ENCODE measurements at places on chromosomes 3 and 15.

GRCh38 chr3:24191801-24192403, 246.8 kb downstream of the NR1D2 start:
- DNase-seq = no peak

- DNase-seq = no peak
Measured at GRCh38 chr3:32848215-32848614, 30.4 kb downstream of the TRIM71 start.

DNA sequence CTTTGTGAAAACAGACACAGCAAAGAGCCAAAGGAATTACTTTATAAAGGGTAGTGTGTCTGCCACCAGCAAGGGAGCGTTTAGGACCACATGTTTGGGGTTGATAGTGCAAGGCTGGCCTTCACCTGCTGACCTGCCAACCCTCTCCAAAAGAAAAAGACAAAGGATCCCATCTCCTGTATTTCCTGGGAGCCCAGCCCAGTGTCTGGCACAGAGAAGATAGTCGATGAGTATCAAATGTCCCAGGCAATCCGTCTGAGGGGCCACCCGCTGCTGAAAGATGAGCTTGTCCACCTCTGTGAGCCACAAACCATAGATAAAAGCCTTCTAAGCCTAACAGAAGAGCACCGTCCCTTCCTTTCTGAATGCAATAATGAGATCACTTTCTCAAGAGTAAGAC, 154.8 kb upstream of the CTNNB1 start:
- DNase-seq = no peak

- no peak for DNase-seq
Measured at GRCh38 chr3:111781561-111782446, 77.3 kb upstream of the PHLDB2 start.

- no peak for DNase-seq
Measured at GRCh38 chr3:178768072-178768864, 232.0 kb downstream of the KCNMB2 start.

DNA sequence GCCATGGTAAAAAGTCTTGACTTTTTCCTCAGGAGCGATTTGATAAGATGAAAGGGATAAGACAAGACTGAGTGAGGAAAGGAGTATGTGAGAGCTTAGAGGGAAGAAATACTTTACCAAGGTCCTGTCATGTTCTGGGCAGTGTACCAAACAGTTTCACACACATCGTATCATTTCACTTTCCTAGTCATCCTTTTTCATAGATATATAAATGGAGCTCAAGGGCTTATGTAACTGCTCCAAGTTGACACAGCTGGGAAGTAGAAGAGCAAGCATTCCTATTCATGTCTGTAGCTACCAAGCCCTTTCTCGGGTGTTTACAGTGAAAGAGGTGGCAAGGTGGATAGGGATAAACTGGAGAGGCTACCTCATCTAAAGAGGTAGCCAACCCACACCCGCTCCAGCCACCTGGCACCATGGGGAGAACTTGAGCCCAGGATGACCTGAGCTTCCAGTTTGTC, 57.4 kb downstream of the MRPS25 start:
- DNase-seq = no peak

Measured in SK-MEL-5 (cell line).